ENCODE measurements at places on chromosomes 12 and 14.

- no peak for DNase-seq
These were observed 141.8 kb upstream of the DYRK2 start for GRCh38 chr12:67506739-67507138.

DNA sequence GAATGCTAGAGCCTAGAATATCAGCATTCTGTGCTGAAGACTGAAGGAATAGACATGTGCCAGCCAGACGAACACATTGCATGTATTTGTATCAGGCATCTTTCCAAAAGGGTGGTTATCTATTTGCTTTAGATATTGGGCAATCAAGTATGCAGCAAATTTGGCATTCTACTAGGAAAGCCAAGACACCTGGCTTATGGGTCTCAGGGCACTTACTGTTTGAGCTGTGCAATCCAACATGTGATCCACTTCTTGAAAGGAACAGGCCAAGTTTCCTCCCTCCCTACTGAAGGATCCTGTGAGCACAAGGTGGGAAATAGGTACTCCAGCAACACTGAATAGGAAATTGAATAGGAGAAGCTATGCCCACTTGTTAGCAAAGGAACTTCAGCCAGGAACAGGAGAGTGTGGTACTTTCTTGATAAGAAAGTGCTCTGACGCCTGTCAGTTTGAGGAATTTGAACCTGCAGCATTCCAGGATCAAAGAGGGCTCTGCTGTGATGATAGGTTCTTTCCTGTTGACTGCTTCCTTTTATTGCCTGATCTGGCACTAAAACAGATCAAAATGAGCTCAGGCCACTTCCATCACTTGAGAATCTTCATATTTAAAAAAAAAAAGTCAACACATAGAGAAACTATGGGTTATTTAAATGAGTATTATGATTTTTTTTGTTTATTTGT lies 20.6 kb downstream of the OR6S1 start:
- DNase-seq, result no peak

DNA sequence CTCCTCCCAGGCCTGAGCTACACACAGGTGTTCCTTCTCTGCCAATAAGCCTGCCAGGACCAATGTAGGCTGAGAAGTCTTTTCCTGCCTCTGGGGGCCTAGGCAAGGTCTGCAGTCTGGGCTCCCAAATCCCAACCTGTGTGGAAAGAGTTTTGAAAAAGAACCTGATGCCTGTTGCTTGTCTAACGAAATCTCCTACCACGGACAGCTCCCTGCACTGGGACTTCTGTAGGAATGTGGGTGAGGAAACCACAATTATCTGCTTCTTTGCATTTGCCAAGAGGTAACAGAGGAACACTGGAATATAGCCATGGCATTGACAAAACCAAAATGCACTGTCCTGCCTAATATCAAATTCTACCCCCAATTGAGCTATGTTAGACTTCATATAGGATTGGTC lies 877.0 kb upstream of the TMEM132C start:
- no peak for DNase-seq

- DNase-seq, result no peak
These were observed 1.2 kb downstream of the FOS start for GRCh38 chr14:75279763-75280290.

DNA sequence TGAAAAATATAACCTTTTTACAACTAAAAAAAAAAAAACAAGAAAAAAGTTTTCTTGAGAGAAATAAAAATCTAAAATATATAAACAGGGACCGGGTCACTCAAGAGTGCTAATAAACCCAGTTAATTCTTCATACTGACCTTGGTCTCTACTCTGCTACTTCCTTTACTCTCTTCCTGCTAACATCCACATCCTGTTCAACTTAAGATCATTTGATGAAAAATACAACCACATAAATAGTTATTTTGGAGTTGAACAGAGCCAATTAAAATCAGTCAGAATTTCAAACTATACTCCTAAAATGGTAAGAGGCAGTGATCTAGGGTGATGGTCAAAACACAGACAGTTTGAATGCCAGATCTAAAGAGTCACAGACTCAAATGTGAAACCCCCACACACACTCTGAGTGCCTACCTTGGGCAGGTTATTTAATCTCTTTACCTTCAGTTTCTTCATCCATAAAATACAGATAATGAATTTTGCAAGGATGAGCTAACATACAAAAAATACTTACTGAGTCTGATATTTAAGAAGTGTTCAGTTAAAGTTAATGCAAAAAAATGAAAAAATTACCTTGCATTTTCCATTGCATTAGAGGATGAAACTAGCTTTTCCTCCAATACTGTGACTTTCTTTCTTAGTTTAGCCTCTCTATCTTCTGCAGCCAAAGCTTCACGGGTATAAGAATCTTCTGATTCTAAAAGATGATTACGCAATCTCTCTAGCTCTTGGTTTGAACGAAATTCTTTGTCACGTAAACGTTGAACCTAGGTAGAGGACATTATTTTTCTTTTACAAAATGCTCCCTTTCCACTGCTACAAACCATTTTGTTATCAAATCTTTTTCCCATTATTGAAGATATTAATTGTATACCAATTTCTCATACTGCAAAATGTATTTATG lies 40.9 kb downstream of the TRIP11 start:
- DNase-seq, result no peak

- DNase-seq, result no peak
These were observed 540.1 kb upstream of the MIS18BP1 start for GRCh38 chr14:45793081-45793480.

DNA sequence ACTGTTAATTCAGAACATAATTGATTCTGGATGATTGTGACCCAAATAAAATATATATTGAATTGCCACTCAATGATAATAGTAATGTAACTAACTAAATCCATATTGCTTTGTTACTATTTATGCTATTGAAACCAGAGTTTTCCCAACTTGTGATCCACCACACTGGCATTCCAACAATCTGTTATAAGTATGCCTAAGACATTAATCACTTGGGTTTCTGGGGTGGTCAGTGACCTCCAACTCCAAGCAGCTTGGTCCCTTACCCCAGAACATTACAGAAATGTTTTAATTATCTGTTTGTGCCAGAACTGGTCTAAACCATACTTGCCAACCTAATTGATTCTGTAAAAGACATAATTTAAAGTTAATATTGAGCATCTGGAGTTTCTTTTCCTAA lies 14.6 kb downstream of the CAPS2 start:
- DNase-seq, result no peak

- no peak for DNase-seq
These were observed at the start of gene KLRC1 for GRCh38 chr12:10453156-10453555. TSS of gene KLRC1 (minus strand) at chr12:10453377. CDS start at chr12:10451156, 2,221 bp downstream.

DNA sequence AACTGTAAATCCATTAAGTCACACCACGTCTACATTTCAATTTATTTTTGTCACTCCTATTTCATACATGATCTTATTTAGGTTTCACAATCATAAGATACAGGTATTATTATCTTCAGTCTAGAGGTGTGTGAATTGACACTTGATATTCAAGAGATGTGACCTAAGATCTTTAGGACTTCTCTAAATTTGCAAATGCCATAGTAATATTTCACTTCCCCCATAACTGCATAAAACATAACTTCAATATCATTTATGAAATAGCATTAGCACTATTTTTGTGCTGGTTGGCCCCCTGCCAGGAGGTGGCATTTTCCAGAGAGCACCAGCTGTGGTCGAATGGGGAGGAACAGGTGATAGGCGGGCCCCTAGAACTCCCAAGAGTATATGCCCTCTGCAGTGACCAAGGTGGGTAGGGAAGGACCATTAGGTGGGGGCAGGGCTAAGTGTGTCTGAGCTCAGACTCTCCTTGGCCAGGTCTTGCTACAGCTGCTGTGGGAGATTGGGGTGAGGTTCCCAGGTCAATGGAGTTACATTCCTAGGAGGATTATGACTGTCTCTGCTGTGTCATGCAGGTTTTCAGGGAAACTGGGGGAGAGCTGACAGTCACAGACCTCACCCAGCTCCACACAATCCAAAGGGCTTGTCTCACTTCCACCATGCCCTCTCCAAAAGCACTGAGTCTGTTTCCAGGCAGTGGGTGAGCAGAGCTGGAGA lies 49.2 kb upstream of the ERGIC2 start:
- no peak for DNase-seq

DNA sequence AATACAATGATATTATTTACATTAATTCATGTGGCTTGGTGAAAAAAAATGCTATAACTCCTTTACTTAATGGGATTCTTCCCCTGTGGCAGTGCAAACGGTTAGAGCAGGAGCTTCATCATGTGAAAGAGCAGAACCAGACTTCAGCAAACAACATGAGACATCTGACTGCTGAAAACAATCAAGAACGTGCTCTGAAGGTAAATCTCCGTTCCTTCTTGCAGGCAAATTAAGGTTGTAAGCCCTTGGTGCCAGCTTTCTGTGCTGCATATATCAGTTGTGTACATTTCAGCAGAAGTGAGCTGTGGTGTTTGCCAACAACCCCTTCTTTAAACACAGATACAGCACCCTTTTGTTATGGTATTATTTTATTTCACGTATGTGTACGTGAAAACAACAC lies 171.7 kb downstream of the MIPOL1 start:
- DNase-seq, result no peak

All from GDM1 (cell line).